ENCODE measurements at places on chromosomes 2 and 18.

- DNase-seq = no peak
Measured at GRCh38 chr2:184534986-184535385, 63.3 kb upstream of the ZNF804A start.

DNA sequence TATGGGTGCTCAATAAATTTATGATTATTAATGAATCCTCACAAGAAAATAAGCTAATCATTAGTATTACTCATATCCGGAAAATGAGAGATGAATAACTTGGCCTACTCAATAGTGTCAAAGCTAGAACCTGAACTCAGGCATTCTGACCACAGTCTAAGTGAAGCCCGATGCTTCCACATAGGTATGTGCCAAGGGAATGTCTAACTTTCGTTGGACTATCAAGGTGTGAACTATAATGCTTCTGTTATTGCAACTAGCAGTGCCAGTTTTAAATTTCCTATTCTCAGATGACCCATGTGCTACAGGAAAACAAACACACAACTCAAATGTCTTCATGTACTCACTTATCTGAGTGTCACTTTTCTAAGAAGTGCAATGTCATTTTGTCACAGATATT, 1.8 kb downstream of the BARD1 start:
- no peak for DNase-seq

- DNase-seq = no peak
Measured at GRCh38 chr2:85253890-85254289, 73.9 kb downstream of the TGOLN2 start.

DNA sequence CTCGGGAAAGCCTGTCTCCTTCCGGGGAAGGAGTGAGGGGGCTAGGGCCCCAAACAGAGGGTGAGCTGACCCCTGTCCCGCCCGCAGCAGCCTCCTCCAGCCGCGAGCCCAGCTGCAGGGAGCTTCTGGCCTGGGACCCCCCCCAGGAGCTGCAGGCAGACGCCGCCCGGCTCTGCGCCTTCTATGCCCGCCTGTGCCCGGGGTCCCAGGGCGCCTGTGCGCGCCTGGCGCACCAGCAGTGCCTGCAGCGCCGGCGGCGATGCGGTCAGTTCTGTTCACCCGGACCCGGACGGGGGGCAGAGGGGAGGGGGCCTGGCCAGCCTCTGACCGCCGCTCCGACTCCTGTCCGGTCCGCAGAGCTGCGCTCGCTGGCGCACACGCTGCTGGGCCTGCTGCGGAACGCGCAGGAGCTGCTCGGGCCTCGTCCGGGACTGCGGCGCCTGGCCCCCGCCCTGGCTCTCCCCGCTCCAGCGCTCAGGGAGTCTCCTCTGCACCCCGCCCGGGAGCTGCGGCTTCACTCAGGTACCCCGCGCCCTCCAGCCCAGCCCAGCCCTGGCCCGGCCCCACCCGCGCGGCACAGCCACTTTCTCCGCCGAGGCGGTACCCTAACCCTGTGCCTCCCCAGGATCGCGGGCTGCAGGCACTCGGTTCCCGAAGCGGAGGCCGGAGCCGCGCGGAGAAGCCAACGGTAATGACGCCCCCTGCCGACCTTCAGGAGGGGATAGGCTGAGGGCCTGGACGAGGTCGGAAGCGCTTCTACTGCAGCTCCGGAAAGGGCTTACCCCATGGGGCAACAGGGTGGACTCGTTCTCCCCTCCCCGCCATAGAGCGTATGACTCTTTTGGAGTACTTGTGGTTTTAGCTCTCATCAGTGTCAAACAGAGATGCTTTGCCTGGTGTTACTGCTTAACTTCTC, 2.0 kb upstream of the CHRND start:
- no peak for DNase-seq

- DNase-seq = no peak
Measured at GRCh38 chr2:62136956-62137830, 58.7 kb upstream of the B3GNT2 start.

GRCh38 chr2:120883607-120884440, 148.2 kb downstream of the GLI2 start:
- no peak for DNase-seq

DNA sequence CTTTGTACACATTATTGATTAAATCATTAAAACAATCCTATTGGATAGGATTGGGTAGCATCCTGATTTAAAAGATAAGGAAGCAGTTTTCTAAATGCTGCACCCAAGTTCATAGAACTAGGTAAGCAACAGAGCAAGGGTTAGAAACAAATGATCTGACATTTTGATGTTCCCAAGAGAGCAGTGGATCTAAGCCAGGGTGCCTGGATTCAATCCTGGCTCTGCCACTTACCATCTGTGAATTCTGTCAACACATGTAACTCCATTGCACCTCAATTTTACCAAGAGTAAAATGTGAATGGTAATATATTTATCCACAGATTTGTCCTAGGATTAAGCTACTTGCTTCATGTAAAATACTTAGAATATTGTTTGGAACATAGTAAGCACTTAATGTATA, 982.6 kb upstream of the FANCL start:
- DNase-seq = no peak

GRCh38 chr2:175842996-175843395, 159.1 kb downstream of the LNPK start:
- no peak for DNase-seq

DNA sequence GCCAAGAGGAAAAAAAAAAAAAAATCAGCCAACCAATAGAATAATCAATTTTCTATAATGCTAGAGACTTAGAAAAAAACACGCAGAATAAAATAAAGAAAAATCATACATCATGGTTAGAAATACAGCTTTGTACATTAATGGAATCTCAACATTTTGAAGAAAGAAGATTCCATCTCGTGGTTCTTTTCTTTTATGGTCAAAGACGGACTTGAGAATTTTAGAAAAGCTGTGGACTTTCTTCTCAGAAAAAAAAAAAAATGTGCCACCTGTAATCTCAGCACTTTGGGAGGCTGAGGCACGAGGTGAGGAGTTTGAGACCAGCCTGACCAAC, 41.8 kb upstream of the ATIC start:
- DNase-seq = no peak

DNA sequence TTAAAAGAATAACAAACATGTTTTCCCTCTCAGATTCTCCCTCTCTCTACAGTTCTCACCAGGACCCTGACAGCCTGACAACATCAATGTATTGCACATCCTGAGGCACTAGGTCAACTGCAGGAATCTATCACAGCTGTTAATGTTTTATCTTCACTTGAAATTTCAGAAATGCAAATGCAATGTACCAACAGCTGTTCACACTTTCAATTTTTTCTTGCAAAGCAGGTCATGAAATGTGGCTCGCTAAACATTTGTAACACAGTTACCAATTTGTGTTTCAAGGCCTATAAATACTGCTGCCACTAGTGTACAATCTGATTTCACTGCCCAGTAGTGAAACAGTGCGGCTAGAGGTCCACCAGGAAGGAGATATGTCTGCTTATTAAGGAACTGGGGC, 147.8 kb downstream of the EXOC6B start:
- DNase-seq = no peak

DNA sequence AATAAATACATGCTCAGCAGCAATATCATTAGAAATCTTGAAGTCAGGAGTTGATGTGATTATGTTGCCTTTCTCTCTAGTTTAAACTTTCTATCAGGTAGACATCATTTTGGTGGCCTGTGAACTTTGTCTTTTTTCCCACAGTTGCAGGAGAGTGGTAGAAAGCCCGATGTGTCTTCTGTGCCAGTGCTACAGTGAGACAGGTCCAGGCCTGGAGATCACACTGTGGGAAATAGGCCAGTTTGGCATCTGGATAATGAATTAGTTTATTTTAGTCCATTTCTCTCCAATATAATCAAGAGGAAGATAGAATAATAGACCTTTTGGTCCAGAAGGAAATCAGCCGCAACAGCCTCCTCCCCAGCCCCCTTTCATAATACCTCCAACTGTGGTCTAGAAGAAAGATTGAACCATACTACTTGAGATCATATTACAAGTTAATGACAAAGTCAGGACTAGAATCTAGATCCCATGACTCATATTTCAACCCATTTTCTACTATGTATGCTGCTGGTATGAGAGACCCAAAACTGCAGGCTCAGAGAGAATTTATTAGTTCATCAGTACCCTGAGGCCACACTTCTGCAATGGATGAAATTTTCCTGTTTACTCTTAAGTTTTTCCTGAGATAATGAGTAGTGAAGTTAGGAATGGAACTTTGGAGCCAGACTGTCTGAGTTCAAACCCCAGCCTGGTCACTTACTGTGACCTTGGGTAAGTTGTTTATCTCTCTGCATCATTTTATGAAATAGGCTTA, 20.6 kb downstream of the KCMF1 start:
- DNase-seq = no peak

DNA sequence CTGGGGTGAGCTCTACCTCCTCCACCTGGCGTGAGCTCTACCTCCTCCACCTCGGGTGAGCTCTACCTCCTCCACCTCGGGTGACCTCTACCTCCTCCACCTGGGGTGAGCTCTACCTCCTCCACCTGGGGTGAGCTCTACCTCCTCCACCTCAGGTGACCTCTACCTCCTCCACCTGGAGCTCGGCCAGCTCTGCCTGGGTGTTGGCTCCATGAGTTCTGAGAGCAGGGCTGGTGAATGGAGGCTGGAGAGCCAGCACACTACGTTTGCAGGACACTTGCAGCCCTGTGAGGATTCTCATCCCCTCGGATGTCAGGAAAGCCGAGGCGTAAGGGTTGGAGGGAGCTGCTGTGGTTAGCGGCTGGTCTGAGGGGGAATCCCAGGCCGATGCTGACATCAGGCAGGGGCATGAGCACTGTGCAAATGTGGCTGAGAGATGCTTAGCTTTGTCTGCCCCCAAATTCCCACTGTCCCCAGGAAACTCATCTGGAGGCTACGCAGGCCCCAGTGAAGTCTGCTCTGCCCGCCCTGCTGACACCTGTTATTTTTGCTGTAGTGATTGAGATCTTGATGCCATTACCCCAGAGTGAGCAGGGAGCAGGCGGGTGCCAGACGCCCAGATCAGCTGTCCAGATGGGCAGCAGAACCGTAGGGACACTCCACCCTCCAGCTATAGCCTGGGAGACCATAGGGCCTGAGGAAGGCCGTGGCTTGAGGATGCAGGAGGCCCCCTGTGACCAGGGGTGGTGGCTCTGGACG, 3.3 kb downstream of the CROCC2 start:
- no peak for DNase-seq

GRCh38 chr18:12645751-12646203, 12.1 kb downstream of the SPIRE1 start:
- DNase-seq = no peak

- DNase-seq = no peak
Measured at GRCh38 chr18:36993068-36993467, 164.1 kb downstream of the KIAA1328 start.

DNA sequence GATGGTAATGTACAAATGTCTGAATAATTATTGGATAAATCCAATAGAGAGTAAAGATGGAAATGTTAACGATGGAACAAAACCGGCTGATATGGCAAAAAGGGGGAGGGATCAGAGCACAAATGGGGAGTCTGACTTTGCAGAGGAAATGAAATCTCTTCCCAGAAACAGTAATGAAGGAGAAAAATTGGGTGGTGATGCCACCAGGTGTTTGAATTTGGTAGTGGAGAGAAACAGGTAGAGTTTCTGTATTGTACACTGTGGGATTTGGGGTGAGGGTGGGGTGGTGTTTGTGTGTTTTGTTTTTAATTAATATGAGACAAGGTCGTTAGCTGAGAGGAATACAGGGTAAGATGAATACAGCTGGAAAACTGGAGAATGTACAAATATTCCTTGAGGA, 20.4 kb upstream of the XDH start:
- no peak for DNase-seq

DNA sequence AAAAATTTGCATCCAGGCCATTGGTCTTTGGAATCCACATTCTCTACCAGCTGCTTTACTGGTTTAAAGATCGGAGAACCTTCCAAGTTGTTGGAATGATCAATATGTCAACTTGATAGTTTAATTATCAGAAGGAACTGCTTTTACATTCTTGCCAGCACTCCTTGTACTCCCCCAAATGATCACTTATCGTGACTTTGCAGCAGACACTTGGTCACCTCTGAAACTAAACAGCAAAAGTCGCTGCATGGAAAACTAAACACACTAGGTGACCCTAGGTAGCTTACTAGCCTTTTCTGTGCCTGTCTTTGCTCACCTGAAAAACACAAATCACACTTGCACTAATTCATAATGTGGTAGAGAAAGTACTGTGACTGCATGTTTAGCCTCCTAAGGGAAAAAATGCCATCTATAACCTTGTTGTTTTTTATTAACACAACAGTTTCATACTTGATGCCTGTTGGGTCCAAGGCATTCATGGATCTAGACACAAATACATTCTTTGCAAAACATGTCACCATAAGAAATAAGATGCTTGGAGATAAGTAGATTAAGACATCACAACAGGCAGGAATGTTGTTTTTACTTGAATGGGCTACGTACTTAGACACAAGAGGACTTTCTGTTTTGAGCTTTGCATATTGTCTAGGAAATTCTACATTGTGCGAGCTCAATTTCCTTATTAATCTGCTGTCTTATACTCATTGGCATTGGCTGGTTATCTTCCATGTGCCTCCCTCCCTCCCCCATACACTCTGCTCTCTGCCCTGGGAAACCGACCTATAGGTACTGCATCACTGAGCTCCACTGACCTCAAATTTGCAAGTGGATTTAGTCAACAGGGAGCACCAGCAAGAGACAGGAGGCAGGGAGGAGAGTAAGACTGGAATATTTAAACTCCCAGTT, 219.1 kb upstream of the STK17B start:
- DNase-seq = no peak

DNA sequence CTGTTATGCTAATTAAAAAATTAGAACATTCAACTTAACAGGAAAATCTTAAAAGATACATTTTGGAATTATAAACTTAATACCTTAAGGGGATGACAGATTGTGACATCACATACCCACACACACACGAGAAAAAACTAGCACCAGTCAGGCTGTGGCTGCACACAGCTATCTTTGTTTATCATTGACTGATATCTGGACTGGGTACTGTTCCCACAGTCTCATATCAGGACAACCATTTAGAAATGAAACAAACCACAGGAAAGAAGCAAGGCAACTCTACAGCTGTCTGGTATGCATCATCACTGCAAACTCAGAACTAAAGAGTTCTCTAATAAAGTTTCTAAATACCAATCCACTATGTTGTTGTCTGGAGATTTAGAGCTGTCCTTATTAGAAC, 210.9 kb upstream of the SMAD7 start:
- DNase-seq = peak; percentile 36

DNA sequence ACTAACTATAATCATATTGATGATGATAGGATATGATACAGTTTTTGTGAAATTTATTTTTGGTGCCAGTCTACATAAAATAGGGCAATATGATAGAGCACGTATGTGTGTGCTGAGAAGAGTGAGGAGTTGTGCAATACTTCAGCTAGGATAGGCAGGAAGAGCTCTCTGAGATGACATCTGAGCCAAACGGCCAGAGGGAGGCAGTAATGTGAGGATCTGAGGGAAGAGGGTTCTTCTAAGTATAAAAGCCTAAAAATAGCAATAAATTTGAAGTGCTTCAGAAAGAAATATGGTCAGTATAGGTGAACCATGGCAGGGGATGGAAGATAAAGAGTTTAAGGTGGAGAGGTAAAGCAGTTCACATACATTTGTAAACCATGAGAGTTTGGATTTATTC, 102.5 kb downstream of the OLA1 start:
- DNase-seq = no peak
